ENCODE measurements at places on chromosomes 12 and 14. TPM values are rescaled to one million over a fixed set of nuclear protein-coding genes. Genes with fewer than 3 reads are reported as not detected.

The SMARCD1 gene
- 41.6 TPM for total RNA-seq

The NTF3 gene
- not detected for total RNA-seq

The BRAP gene
- 13.3 TPM for total RNA-seq

The TTC6 gene
- 0.78 TPM for total RNA-seq

The VDR gene
- 16.8 TPM for total RNA-seq

The GZMH gene
- total RNA-seq: not detected

The CLEC4D gene
- not detected for total RNA-seq

Data from airway epithelial cell (primary cell).